ENCODE measurements at places on chromosomes 2 and 18.

- no peak for DNase-seq
Observed at GRCh38 chr2:120765678-120766469, 30.2 kb downstream of the GLI2 start.

GRCh38 chr18:24658302-24658701 lies 197.9 kb downstream of the HRH4 start:
- DNase-seq: no peak

DNA sequence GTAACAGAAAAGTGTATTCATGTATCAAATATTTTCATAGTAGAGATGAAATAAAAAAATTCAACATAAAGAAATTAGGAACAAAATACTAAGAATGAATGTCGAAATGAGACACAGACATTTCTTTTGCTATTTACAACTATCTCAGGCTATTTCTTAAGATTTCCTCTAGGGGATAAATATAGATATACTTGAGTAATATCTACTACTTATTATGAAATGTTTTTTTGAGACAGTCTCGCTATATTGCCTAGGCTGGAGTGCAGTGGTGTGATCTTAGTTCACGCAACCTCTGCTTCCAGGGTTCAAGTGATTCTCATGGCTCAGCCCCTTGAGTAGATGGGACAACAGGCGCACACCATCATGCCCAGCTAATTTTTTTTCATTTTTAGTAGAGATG lies 326.1 kb downstream of the RNF144A start:
- no peak for DNase-seq

GRCh38 chr2:3581367-3582262 lies 6.6 kb downstream of the RPS7 start:
- no peak for DNase-seq

- DNase-seq: no peak
Observed at GRCh38 chr2:65746931-65747675, 314.7 kb upstream of the SPRED2 start.

DNA sequence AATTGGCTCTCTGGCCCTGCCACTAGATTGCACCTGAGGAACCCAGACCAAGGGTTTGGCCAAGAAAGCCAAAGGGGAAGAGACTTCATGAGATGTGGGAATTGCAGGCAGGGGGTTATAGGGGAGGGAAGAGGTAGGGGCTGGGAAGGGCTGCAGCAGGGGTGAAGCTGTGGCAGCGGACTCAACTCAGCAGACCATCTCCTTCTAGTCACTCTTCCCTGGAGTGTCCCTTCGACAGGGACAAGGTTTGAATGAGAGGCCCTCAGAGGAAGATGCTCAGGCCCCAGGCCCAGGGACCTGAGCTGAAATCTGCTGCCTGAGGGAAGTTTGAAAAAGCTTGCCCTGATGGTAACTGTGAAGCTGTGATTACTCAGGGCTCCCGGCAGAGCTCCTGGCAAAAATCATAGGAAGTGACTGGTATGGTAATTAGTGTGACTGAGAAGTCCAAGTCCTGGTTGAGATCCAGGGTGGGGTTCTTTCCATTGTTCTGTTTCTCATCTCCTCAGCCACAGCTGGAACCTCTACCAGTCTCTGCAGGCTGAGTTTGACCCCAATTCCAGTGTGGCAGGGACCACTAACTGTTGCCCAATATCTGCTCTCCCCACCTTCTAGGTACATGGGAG lies 300.9 kb downstream of the CYP26B1 start:
- no peak for DNase-seq

DNA sequence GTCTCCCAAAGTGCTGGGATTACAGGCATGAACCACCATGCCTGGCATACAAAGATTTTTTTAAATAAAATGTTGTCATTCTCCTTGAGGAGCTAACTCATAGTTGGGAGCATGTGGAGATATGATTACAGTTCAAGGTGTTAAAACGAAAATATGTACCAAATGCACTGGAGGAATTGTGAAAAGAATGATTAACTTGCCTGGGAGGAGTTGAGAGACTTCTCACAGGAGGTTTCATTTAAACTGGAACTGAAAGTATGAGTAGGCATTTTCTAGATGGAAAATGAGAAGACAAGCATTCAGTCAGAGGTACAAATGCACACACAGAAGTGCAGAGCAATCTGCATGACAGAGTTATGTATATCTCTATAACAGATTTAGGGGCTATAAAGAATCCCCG lies 126.6 kb upstream of the PDE1A start:
- DNase-seq: no peak

DNA sequence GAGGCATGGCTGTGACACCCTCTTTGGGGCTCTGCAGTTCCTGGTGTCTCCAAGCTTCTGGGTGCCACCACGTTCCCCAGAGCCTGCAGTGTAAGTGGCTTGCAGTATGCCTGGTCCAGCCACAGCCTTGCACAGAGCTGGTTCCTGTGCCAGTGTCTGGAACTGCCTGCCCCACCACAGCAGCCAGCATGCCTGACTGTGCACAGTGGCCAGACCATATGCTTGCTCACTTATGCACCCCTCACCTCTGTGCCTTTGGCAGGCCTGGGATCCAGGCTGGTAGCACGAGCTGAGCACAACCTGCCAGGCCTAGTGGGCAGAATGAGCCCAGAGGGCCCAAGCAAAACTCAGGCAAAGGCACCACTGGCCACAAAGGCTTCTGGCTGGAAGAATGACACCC lies 154.1 kb downstream of the DPP4 start:
- DNase-seq: no peak

- DNase-seq: no peak
Observed at GRCh38 chr2:115796078-115796477, 1353.6 kb downstream of the DPP10 start.

- DNase-seq: peak; percentile 90
Observed at GRCh38 chr2:100178085-100178788, 35.8 kb upstream of the AFF3 start.

- DNase-seq: peak; percentile 69
Observed at GRCh38 chr2:95076705-95077529, 44.7 kb downstream of the MRPS5 start.

DNA sequence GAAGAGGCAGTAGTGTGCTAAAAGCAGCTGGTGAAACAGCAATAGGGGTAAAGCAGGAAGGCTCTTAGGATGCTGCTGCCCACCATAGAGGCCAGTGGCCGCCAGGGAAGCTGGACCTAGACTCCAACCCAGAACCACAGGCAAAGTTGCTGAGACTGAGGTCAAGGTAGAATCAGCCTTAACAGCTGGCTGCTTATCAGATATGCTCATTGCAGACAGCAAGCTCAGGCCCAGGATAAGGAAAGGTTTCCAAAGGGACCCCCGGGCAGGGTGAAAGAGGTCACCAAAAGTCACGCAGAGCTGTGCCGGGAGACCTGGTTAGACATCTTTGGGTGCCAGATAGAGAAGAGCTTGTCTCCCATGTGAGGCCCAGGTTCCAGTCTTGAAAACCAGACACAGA lies 42.9 kb upstream of the EPG5 start:
- DNase-seq: no peak

- no peak for DNase-seq
Observed at GRCh38 chr18:62326646-62327348, 1.7 kb downstream of the TNFRSF11A start.

DNA sequence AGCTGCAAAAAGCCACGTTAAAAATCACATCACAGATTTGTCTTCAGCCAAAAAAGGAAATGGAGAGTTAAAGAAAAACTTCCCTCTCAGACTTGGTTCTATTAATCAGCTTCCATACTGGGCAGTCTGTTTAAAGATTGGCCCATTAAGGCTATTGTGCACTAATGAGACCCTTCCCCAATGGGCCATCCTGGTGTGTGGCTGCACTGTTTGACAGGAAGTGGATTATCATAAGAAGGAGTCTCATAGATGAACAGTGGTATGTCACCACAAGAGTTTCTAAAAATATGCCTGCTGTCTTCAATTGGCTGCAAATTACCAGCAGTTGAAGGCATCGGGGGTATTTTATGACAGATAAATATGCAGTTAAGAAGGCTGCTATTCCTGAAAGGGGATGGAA lies 247.6 kb upstream of the THSD7B start:
- no peak for DNase-seq

GRCh38 chr18:71808616-71809015 lies 735.5 kb downstream of the CBLN2 start:
- no peak for DNase-seq

DNA sequence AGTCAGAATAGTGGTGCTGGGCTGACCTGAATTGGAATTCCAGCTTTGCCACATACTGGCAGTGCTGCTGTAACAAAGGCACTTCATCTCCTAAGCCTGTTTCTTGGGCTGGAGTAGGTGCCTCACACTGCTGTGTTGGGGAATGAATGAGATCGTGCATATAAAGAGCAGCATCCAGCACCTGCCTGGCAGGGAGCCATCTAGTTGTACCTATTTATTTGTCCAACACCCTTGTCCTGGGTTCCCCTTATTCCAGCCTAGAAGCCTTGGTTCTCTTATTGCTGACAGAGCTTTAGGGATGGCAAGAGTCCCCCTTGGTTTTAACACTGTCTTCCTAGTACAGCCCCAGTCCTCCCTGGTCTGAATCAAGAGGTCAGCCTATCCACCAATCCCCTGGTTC lies 275.3 kb upstream of the RAB12 start:
- no peak for DNase-seq

- DNase-seq: no peak
Observed at GRCh38 chr18:53639687-53640086, 584.8 kb downstream of the MBD2 start.

DNA sequence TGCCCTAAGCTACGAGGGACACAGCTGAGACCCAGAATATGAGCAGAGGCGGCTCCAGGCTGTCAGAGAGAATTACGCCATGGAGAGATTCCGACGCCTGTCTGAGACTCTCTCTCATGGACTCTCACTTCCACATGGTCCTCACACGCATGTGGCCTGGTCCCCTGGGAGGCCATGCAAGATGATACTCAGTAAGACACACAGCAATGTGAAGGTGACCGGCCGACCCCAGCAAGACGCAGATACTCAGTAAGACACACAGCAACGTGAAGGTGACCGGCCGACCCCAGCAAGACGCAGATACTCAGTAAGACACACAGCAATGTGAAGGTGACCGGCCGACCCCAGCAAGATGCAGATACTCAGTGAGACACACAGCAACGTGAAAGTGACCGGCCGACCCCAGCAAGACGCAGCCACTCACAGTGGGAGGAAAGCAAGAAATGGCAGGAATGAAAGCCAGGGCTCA lies 400.8 kb upstream of the MYT1L start:
- no peak for DNase-seq

GRCh38 chr18:44054514-44054913 lies 626.2 kb upstream of the SETBP1 start:
- DNase-seq: no peak

GRCh38 chr2:23041443-23041842 lies 343.5 kb upstream of the KLHL29 start:
- no peak for DNase-seq

DNA sequence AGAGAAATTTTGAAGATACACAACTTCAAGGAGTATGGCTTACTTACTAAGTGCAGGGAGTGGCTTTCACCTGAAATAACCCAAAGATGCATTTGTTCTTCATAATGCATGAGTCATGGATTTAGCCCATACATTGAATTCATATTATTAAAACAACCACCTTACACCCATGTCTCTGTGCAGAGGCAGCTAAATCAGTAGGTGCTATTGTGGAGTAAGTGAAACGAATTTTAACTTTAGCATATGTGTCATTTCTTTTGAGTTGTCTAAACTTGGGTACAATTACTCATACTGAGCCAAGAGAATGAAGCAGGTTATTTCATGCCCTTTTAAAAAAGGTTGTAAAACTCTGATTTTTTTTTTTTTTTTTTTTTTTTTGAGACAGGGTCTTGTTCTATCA lies 11.0 kb upstream of the ANKRD29 start:
- DNase-seq: no peak

DNA sequence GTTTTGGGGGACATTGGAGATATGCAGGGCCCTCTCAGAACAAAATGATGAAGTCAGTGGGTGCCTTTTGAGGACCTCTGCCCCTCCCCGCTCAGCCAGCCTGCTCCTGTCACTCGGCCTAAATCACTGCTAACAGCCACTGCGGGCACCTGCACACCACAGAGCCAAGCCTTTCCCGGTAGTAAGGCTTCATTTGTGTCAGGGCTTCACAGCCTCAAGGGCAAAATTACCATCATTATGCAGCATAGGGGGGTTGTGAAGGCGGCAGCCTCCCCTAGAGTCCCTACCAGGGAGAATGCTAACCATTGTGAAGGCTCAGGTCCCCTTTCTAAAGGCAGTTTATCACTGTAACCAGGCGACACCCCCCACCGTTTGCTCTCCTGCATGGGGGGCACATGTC lies 519.8 kb upstream of the MYT1L start:
- no peak for DNase-seq

DNA sequence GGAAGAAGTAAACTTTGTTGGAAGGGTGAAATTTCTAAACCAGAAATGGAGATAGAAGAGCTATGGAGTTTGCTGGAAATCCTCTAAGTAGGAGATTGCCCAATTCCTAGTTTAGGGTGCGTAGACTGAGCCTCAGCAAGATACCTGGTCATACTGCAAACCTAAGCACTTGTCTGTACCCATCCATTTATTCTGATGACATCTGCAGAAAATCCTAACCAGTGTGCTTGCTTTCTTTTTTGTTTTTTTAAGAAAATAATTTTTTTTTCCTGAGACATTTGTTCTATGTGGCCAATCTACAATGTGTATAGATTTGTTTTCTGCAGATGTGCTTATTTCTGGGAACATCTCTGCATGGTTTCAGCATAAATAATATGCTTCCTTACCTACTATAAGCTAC lies 144.7 kb downstream of the LYPD6B start:
- no peak for DNase-seq

- no peak for DNase-seq
Observed at GRCh38 chr2:23918837-23919489, 8.0 kb downstream of the ATAD2B start.

- no peak for DNase-seq
Observed at GRCh38 chr2:142741764-142742269, 135.6 kb upstream of the KYNU start.

DNA sequence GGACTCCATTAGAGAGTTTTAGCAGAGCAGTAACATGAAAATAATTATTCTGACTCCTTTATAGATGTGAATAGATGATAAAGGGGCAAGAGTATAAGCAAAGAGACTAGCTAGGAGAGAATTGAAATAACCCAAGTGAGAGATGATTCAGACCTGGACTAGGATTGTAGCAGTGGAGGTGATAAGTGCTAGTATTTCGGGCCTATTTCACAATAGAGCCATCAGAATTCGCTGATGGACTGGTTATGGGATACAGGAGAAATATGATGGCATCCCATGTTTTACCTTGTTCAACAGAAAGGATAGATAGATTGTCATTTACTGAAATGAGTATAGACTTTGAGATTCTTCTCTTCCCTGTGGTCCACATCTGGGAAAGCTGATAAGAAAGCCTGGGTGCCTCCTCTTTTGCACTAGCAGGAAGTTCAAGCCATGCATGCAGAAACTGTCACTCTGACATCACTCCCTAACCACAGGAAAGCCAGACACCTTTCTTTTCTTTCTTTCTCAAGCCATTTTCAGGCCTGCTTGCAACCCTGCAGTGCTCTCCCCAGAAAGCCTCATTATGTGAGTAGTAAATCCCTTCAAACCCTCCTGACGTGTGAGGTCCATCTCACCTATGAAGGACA lies 25.3 kb downstream of the DYNAP start:
- DNase-seq: no peak
